NCI-H187 (cell line): ENCODE measurements at places on chromosomes 5 and 9.

GRCh38 chr9:8332331-8332650 lies 532.7 kb upstream of the DMAC1 start:
- DNase-seq: no peak

- DNase-seq: no peak
Measured at GRCh38 chr5:144864118-144864517, 693.4 kb downstream of the KCTD16 start.

DNA sequence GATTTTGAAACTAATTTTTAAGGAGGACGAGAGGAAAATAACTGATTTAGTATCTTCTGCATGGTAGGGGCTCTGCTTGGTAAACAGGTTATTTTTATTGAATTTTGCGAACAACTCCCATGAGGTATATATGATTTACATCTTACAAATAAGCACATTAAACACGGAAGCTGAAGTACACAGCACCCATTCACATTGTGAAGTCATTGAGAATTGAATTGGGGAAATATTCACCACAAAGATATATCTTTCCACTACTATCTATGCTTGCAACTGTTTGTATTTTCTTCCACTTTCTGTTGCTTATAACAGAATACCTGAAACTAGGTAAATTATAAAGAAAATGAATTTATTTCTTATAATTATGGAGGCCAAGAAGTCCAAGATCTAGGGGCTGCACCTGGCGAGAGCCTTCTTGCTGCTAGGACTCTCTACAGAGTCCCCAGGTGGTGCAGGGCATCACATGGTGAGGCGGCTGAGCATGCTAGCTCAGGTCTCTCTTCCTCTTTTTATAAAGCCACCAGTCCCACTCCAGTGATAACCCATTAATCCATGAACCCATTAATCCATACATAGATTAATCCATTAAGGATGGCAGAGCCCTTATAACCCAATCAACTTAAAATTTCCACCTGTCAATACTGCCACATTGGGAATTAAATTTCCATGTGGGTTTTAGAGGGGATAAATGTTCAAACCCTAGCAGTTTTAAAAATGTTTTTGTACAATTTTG lies 79.0 kb upstream of the ZNF608 start:
- DNase-seq: no peak

DNA sequence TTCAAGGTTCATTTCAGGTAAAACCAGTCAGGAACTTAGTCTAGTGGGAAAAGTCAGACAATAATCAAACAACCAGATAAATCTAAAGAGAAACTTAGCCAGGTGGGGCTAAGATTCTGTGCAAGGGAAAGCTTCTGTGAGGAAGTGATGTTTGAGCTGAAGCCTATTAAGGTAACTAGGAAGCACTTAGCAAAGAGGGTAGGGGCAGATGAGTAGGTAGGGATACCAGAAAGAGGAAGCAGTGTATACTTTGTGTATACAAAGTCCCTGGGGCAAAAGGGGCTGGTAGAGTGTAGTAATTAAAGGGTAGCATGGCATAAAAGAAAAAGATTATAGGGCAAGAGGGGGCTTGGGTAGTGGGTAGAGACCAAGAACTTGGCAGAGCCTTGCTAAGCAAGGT lies 3.6 kb upstream of the SPATA24 start:
- DNase-seq: no peak

DNA sequence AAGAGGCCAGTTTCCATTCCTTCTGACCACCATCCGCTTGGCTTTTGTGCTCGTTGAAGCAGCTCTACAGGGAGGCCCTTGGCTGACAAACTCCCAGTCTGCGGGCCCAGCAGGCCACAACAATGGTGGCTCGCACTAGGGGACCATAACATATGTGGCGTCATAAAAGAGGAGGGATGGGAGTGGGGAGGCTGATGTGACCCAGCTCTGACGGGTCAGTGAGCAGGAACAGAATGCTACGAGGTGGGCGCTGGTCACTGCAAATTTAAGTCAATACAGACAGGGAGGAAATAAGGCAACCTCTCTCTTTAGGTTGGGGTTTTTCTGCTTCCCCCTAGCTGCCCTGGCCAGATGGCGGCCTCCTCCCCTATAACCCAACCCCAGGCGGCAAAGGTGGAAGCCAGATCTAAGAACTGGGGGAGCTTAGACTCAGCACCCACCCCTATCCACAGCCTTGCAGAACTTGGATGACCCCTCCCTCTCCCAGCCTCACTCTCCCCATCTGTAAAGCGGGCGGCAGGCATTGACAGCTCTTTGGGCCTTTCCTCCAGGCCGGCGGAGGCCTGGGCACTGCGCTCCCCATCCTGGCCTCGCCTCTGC lies 778 bp downstream of the FRRS1L start:
- DNase-seq: no peak
